ENCODE measurements at places on chromosomes 7 and 10.

- DNase-seq, result no peak
Observed at GRCh38 chr7:214410-215212, 22.2 kb downstream of the FAM20C start.

- no peak for DNase-seq
Observed at GRCh38 chr7:36568452-36568849, 155.8 kb downstream of the AOAH start.

GRCh38 chr7:89339748-89340147 is 544.2 kb upstream of the TEX47 start:
- DNase-seq, result no peak

DNA sequence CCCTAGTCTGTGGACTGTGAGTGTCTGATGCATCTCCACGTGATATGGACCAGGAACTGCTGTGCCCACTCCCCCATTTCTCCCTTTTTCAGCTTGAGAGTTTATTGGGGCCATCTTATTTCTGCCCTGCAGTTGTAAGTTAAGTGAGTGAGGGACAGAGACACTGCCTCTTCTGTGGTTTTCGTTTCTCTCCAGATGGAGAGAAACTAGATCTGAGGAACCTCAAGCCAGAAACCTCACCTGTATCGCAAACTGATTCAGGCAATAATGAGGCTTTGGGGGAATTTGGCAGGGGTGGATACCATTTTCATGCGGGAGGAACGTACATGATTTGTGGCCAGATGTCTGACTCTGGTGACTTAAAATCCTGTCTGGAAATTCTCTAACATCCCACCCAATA is 641.7 kb downstream of the TNS3 start:
- DNase-seq, result no peak

DNA sequence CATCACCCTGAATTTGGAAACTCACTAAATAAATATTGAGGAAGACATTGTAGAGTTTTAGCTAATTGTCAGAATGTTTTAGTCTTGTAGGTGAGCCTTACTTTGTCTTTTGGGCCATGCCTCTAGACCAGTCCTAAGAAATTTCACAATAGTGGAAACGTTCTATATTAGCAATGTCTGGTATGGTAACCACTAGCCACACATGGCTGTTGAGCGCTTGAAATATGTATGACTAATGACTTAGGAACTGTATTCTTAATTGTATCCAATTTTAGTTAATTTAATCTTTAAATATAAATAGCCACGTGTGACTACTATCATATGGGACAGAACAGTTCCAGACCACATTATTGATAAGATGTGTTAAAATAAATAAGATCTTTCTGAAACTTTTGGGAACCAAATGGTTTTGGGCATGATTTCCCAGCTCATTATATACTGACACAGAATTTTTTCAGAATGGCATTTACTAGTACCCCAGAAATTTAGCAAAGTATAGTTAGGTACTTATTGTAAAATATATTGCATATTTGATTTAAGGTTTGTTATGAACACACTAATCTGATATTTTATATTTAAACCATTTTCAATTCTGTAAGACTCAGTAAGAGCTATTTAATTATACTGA is 95.0 kb downstream of the VPS50 start:
- no peak for DNase-seq

DNA sequence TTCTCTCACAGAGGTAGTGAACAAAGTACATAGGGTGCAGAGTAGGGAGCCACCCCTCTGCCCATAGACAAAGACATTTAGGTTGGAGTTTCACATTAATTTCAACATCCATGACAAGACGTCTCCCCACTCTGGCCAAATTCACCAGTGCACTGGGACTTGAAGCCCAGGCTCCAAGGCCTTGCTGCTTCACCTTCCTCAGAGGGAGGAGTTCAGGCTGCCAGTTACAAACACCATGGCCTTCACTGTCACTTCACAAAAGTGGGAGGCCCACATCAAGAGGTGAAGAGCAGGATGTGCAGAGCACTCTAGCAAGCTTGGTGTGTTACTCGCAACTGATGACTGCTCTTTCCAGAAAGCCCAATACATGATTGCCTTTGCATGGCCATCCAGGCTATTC is 15.8 kb upstream of the ARHGAP22 start:
- no peak for DNase-seq

DNA sequence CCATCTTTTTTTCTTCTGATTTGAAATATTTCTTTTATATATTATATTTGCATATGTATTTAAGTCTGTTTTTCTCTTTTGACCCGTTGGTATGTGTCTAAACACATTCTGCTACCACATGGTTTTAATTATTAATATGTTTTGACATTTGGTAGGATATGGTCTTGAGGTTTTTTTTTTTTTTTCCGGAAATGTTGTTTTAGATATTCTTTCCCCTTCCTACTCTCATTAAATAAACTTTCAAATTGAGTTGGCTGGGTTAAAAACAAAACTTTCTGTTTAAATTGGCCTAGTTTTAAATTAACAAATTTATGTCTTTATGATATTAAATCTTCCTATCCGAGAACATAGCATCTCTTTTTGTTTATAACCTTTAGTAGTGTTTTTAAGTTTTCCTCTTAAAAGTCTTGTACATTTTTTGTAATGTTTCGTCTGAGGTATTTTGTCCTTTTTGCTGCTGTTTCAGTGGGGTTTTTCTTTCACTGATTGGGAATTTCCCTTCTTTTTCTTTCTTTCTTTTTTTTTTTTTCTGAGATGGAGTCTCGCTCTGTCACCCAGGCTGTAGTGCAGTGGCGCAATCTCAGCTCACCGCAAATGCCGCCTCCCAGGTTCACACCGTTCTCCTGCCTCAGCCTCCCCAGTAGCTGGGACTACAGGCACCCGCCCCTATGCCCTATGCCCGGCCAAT is 25.4 kb downstream of the STAM start:
- DNase-seq, result no peak

DNA sequence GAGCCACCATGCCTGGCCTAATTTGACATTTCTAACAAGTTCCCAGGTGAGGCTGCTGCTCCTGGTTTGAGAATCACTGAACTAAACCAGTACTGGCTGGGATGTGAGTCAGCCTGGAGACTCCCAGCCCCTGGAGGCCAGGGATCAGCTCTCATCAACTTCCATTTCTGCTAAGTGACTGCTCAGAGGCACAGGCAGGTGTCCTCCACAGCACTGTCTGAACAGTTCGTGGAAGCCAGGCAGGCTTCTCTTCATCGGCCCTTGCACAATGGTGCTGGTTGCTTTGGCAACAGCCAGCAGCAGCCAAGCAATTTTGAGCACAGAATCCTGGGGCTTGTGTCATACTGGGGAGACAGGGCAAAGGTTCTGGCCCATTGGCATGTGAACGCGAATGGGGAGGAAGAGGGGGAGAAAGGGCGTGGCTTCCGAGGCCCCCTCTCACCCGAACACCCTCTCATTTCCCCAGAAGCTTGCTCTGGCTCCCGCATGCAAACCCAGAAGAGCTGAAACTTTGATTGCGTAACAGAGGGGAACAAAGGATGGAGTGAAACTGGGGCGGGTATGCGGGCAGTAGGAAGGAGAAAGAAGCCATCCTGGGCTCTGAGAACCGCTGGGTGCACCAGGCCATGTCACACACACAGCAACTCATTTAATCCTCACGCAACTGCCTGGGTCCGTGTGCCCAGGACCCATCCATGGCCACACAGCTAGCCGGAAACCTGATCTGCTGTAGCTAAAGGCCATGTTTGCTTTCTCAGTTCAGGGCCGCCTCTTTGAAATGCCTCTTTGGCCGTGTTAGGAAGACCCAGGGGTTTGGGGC is 9.0 kb upstream of the POR start:
- DNase-seq, result no peak

DNA sequence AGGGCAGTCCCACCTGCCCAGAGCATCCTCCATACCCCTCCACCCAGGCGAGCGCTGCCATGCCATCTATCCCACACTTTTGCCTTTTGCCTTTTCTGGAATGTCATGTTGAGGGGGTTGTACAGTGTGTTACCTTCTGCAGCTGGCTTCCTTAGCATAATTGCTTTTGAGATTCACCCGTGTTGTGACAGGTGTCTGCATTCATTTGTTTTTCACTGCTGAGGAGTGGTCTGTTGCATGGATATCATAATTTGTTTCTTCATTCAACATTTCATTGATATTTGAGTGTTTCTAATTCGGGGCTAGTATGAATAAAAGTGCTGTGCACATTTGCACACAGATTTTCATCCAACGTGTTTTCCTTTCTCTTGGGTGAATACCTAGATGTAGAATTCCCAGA is 353.9 kb downstream of the PAXIP1 start:
- no peak for DNase-seq

DNA sequence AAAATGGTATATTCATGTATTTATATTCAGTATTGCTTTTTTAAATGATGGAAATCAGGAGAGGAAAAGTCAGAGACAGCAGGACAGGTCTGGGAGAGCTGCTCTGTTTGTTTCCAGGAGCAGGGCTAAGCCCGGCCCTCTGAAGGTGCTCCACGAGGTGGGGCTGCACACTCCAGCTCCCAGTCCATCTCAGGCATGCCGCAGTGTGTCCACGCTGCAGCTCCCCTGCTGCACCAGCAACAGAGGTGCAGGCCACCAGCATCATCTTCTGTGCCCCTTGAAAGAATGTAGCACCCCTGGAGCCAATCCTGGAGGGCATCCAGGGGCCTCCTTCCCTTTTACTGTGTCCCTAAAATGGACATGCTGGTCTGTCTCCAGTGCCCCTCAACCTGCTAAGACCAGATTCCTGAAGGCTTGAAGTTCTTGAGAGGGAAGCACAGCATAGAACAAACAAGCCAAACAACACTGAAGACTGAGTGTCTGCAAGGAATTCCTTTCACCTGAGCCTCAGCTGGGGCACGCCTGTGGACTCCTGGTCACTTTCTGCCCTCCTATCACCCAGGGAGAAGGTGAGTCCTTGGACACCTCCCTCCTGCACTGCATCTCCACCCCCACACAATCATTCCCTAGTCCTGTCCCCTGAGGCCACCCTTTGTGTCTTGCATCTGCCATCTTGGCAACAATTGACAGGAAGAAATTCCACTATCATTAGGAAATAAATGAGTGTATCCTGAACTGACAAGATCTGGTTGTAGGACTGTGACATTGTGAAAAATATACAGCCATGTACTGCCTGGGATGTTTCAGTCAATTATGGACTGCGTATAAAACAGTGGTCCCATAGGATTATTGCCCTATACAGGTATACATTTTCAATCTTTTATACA is 100.5 kb downstream of the CXCL12 start:
- no peak for DNase-seq

DNA sequence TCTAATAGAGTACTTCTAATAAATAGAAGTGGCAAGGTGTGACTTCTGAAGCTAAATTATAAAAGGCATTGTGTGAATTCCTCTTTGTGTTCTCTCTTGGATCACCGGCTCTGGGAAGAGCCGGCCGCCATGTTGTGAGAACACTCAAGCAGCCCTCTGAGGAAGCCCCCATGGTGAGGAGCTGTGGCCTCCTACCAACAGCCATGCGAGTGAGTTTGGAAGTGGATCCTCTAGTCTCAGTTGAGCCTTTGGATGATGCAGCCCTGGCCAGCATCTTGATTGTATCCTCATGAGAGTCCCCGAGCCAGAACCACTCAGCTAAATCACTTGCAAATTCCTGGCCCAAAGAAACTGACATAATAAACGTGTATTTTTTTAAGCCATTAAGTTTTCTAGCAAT is 94.5 kb upstream of the CARD11 start:
- no peak for DNase-seq

DNA sequence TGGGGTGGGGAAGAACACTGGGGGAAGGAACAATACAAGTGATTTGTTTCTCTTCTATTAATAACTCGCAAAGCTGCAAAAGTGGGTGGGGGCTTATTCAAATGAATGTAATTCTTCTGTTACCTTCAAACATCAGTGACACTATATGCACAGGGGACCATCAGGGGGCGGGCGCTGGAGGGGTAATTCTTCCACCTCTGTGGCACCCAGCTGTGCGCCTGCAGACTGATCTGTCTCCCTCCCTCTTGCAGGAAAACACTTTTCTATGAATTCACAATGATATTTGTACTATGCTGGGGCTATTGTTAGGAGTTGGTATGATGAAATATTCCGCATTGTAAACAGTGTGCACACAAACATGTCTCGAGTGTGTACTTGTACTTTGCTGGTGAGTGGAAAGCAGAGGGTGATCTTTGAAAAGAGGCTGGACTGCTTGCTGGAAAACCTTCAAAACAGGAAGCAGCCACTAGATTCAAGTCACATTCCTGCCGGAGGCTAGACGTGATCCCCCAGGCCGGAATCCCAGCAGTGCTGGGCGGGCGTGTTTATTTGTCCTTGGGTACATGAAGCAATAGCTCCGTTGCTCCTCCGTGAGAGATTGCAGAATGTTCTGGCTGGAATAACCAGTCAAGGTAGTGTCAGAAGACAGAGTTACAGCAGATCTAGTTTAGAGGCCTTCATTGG is 15.8 kb upstream of the BNIP3 start:
- no peak for DNase-seq

DNA sequence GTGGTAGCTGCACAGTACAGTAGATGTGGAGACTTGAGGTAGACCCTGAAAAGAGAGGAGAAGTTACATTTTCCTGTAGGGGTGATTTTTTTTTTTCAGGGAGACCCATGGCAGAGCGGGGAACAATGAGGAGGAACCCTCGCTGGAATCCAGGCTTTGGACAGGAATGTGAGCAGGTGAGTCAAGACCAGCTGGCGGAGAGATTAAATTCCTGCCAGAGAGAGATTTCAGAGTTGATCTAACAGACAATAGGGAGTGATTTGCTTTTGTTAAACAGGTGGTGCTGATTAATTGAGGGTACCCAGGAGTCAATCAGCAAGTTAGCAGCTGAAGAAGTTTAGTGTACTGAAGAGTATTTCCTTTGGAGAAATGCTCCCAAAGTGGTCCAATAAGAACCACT is 41.6 kb upstream of the MINDY3 start:
- no peak for DNase-seq

- DNase-seq, result no peak
Observed at GRCh38 chr7:51062222-51062987, 254.2 kb downstream of the COBL start.

DNA sequence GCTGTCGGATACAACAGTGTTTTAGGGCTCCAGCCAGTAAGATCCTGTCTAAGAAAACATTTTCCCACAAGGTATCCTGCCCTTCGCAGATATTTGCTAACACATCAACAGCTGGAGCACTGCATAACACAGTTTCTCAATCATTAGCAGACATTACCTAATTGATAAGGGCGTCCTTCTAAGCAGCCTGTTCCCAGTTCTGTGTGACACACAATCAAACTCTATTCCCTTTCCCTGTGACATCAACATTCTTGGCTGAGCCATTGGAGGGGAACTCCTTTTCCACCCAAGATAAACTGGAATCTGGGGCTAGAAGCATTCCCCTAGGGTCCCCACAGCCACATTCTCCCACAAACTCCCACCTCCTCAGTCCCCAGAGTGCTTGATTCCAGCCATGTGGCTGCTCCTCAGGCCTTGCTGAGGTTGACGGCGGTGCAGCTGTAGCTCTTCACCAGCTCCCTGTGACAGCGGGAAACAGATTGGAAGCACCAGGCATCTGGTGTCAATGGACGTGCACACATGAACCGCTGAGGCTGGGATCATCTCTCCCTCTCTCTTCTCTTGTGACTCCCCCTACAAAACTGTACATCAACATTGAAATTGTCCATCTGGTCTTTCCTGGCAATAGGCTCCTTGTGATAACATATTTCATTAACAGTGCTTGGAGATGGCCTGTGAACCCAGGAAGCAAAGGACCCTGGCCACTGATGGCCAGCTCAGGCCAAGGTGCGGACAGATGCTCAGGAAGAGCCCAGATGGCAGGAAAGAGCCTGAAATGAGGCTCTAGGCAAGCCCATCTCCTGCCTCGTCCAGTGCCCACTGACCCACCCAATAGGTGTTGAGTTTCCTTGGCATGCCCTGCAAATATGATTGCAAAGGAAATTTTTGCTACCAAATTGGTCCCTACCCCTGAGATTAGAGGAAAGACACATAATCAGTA is 131.1 kb upstream of the TBX20 start:
- no peak for DNase-seq

- DNase-seq, result no peak
Observed at GRCh38 chr7:151757274-151757673, 119.6 kb downstream of the PRKAG2 start.

- no peak for DNase-seq
Observed at GRCh38 chr10:24894728-24895127, 57.7 kb downstream of the PRTFDC1 start.

All from stimulated activated CD4-positive, alpha-beta T cell treated with anti-CD3 and anti-CD28 coated beads, TNF-alpha, amount 100 ng/mL, for 24 hours (primary cell).